ENCODE measurements at places on chromosomes 3 and 15. TPM values are rescaled to one million over a fixed set of nuclear protein-coding genes. Genes with fewer than 3 reads are reported as not detected.
A peak's percentile ranks its signal among the peaks of the same experiment; 100 is the strongest.

Gene PARP16
- 7.7 TPM for polyA plus RNA-seq

- DNase-seq: peak; percentile 71
These were observed 83.9 kb downstream of the CHSY1 start for GRCh38 chr15:101167753-101168462.

DNA sequence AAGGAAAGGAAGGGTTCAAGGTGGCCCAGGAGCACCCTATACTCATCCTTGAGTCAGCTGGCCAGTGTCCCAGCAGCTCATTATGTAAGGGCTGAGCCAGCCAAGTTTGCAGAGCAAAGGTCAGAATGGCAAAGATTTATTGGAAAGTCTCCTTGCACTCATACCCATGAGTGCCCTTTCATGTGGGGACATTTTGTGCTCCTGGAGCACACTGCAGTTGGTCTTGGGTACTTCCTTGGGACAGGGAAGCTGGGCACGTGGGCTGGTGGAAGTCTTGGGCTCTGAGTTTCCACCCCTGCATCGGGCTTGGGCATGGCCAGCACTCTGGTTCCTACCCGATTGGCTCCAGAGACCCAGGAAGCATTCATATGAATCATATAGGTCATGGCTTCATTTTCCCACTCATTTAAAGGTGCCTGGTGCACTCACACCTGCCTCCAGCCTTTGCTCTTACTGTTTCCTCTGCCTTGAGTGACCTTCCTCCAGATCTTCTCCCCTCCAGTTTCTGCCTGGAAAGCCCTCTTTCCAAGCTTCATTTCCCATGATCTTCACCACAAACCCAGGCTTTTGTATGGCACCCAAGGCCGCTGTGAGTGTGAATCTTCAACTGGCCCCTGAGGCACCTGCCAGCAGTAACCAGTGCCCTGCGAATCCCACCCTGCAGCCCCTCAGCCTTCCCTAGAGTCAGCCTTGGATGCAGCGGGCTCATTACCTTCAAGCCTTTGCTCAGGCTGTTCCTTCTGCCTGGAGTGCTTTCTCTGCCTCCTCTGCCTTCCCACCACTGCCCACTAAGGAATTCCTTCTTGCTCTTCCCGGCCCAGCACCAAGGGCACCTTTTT lies 10.5 kb upstream of the PRKCD start:
- peak; percentile 83 for DNase-seq

GRCh38 chr15:69359722-69360121 lies 54.4 kb upstream of the KIF23 start:
- DNase-seq: peak; percentile 18

DNA sequence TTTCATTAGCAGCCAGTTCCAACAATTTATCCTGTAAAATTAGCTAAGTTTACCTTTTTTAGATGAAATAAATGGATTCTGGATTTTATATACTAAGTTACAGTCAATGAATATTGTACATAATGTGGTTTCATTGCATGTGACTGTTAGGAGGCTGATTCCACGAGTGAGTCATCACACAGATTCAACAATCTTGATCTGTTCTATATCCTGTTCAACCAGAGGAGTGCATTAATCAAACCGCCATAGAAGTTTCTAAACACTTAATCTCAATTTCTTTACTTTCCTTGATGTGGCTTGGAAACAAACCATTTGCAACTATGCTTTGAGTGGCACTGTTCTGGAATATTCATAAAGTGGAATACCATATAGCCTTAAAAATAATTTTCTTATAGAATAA lies 15.3 kb downstream of the DNAJC13 start:
- DNase-seq: peak; percentile 77

DNA sequence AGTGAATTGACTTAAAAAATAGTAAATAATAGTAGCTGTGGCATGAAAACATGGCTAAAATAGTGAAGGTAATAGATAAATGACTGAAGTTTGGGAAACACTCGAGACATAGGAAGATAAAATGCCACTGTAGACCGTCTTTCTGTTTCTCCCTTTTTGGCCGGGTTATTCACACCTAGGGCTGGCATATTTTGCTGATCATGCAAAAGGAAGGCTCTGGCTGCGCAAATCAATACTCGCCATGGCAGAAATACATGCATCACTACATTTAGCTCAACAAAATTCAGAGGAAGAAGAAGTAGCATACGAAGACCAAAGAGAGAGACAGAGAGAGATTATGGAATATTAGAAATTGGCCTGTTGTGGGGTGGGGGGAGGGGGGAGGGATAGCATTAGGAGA lies 242.2 kb upstream of the KBTBD8 start:
- DNase-seq: no peak

Gene ANKRD63
- not detected for polyA plus RNA-seq

DNA sequence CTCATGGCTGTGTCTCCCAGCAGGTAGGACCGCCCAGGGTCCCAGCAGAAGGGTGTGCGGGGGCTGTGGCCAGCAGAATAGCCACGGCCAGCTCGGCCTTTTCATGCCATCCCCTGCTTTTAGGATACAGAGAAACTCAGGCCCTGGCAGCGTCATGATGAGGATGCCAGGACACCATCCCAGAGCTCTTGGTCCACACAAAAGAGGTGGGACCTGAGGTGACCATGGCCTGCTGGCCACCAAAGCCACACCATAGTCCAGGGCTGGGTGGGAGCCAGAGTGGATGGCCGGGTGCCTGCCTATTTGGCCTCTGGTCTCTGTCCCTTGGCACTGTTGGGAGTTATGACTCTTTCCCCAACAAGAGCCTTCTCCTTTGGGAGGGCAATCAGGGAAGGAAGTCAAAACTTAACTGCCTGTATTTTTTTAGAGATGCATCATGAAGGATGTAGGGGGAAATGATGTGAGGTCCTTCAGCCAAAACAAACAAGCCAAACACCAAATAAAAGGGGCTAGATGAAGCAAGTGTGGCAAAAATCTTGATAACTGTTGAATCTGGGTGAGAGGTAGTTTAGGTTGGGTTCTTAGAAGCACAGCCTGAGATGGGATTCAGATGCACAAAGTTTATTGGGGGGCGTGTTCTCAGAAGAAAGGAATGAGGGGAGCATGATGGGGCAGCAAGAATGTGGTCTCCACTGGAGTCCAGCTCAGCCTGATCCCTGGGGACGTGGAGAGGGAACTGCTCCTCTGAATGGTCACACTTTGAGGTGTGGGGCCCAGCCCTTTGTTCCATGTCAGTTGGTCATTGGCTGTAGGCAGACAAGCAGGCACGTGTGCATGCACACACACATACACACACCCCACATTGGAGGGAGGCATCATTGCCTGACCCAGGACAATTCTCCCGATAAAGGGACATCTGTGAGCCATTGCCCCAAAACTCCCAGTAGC lies 33.2 kb downstream of the SMAD6 start:
- DNase-seq: peak; percentile 74

- peak; percentile 74 for DNase-seq
These were observed 665 bp downstream of the GLB1 start for GRCh38 chr3:33096093-33096868.

Gene NMNAT3
- not detected for polyA plus RNA-seq

Gene CCNB2
- 33.9 TPM for polyA plus RNA-seq

Gene WDR93
- 0.10 TPM for polyA plus RNA-seq

- DNase-seq: no peak
These were observed 1.3 kb downstream of the CAV3 start for GRCh38 chr3:8734908-8735307.

Gene A4GNT
- not detected for polyA plus RNA-seq

DNA sequence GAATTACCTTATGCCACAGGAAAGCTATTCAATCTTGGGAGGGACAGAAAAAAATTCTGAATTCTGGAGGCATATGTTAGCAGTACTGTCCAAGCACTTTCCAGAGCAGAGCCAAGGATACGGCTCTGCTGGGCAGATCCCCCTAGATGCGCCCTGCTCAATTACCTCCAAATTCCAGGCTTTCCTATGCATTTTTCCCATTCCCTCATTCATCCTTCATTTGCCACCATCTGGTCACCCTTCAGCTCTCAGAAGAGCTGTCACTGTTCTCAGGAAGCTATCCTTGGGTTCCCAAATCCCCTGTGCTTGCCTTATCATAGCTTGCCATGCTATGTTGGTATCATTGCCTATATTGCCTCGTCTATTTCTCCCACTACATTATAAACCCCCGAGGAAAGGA lies 45.2 kb downstream of the RYK start:
- no peak for DNase-seq

DNA sequence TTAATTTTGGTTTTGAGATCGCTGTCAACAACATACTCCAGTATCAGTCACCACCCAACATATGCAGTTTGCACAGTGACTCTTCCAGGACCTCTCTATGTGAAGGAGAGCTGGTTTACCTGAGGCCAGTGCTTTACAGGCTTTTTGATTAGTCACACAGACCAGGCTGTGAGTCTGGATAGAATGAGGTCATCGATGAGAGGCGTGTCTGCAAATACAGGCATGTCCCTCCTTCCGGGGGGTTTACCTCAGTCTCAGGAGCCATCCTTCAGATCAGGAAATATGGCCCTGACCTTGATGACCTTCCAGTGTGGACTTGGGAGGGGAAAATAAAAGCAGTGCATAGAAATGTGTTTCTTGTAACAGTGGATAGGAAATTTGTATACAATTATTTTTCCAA lies 46.9 kb downstream of the KBTBD12 start:
- DNase-seq: peak; percentile 60

Gene FEZF2
- not detected for polyA plus RNA-seq

Gene CKMT1B
- not detected for polyA plus RNA-seq

- DNase-seq: no peak
These were observed 749 bp downstream of the RSRC1 start for GRCh38 chr3:158110658-158111018.

DNA sequence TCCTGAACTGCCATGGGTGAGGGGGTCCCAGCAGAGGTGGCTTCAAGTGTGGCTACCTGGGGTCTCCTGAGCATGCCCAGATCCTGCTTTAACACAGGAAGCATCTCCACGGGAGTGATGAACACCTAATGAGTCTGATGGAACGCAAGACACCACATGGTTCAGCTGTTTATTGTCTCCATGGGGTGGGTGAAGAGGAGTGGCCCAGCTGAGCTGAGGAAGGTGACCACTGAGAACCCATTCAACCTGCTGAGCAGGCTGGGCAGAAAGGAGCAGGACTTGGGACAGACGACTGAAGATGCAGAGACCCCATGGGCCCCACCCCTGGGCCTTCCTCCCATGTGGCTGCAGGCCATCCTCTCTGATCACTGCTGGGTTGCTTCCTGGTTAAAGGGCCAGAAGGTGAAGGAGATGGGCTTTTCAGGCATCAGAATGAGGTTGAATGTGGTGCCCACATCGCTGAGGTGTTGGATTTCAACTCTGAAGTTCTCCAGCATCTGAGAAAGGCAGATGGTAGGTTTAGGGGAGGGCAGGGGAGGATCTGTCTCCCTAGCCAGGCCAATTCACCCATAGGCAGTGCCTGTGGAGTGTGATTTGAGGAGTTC lies 29.7 kb downstream of the CYP11A1 start:
- no peak for DNase-seq

GRCh38 chr3:180278583-180279188 lies 241.9 kb upstream of the PEX5L start:
- DNase-seq: no peak

- DNase-seq: no peak
These were observed 3.9 kb downstream of the B4GALT4 start for GRCh38 chr3:119236756-119237155.

- DNase-seq: no peak
These were observed 32.5 kb downstream of the BCL2L10 start for GRCh38 chr15:52080031-52080430.

Gene ITIH3
- polyA plus RNA-seq: not detected

DNA sequence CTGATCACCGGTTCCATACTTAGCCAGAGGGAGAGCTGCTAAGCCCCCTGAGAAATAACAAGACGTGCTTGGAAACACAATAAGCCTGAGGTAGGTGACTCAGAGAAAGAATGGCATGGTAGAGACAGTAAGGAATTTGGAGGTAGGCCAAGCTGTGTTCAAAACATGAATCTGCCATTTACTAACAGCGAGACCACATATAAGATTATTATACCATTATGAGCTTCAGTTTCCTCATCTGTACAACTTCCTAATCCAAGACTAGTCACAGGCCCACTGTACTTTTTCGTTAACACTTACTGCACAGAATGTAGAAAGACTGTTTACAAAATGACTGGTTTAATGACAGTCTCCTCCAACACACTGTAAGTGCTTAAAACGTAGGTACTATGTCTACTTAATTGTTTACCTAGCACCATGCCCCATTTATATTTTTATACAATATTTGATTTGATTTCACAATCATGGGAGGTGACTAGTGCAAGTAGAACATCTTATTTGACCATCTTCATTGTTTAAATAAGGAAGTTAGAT lies 25.7 kb downstream of the ATOSA start:
- peak; percentile 75 for DNase-seq

- DNase-seq: peak; percentile 52
These were observed 6.8 kb downstream of the SKOR1 start for GRCh38 chr15:67832031-67832551.

DNA sequence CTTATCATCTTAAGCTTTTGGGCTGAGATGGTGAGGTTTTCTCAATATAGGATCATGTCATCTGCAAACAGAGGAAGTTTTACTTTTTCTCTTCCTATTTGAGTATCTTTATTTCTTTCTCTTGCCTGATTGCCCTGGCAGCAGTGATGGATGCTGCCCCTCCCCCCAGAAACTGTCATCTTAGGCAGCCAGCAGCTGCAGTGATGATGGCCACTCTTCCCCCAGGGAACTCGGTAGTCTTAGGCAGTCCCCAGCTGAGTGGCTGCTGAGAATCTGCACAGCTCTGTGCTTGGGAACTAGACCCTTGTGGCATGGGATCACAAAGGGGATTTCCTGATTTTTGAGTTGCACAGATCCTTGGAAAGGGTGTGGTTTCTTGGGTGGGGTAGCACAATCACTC lies 791.1 kb upstream of the ALCAM start:
- no peak for DNase-seq

DNA sequence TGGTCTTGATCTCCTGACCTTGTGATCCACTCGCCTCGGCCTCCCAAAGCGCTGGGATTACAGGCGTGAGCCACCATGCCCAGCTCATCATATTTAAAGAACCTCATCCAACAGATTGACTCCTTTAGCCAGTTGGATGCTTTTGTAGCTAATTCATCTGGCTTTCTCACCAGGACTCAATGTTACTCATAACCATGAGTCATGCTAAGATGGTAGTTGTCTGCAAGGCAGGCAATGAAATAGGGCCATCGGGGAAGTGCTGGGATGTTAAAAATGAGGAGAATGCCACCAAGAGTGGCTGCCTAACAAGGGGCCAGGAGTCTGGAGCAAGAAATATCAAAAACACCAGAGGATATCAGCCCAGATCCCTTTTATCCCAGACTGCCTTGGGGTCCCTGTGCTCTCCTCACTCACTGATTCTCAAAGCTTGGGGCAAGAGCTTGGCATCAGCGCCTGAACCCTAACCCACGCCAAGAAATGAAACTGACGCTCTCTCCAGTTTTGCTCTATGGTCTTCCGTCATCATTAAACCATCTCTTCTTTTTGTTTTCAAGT lies 7.4 kb upstream of the PCOLCE2 start:
- DNase-seq: peak; percentile 90

- DNase-seq: no peak
These were observed 160.1 kb upstream of the BHLHE40 start for GRCh38 chr3:4818986-4819693.

GRCh38 chr15:83694015-83694414 lies 40.1 kb downstream of the ADAMTSL3 start:
- no peak for DNase-seq

GRCh38 chr3:99823723-99824711 lies 6.4 kb downstream of the CMSS1 start:
- no peak for DNase-seq
